ENCODE measurements at places on chromosomes 1 and 21.
A peak's percentile ranks its signal among the peaks of the same experiment; 100 is the strongest.

GRCh38 chr1:201676197-201676596 is 137.3 kb downstream of the NAV1 start:
- DNase-seq: no peak

DNA sequence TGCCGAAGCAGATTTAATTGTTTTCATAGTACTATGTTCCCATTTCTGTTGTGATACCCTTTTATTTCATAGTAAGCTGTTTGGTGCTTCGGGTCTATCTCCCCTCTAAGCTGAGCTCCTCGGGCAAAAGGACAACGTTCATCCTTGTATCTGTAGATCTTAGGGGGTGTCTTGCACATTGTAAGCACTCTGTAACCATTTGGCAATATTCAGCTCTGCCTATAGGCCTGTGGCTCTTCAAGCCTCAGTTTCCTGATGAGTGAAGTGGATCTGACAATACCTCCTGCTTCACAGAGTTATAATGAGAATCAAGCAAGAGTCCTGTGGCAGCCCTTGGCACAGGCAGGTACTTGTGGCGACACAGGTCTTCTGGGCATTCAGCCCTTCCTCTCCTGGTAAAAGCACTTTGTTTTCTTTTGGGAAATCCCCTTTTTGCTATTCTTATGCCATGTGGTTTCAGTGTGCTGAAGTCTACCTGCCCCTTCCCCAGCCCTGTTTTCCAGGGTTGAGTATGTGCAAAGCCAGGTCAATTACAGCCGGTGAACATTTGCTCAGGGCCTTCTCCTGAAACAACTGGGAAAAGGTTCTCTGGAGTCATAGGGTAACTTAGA is 8.5 kb upstream of the EXO1 start:
- DNase-seq: peak; percentile 33

- DNase-seq: no peak
Measured at GRCh38 chr1:228745497-228745896, 10.2 kb downstream of the RHOU start.

DNA sequence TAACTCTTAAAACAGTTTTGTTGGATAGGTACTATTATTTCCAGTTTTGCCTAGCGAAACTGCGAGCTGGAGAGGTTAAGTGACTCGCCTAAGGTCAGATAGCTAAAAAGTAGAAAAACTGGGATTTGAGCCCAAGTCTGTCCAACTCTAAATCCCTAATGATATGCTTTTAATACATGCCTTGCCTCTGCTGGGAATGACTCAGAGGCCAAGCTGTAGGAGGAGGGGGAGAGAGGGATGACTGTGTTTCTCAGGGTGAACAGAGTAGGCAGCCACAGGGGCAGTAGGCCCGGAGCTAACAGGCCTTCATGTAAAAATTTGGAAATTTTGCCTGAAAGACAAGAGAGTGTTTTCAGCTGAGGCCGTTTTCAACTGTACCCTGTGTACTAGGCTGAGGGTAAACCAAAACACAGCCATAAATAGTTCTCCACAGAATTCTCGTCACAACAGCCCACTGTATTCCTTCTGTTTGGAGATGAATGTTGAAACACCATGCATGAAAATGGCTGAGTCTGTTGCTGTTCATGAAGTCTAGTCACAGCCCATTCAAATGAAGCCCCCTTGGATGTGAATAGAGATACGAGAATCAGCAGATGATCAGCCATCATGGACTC is 107.5 kb upstream of the HOOK1 start:
- DNase-seq: no peak

DNA sequence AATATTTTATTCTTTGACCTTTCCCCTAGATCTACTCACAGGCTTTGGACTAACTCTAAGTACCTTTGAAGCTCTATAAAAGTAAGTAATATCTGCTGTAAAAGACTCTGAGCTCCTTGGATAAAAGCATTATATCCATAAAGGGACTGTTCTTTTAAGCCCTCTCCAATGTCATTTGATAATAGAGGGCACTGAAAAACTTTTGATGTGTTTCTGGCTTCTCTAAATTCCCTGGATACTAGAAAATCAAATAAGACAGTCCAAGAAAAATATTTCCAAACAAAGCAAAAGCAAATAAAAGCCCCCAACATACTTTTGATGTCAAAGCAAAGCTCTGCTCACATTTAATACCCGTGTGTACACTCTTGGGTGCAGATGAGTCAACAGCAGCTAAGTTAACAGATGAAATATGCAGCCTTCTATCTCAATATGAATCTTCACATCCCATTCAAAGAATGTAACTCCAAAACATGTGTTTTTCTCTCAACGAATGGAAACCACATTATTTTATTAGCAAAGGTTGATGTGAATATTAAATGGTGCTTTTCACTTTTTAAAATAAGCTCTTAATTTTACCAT is 230.3 kb downstream of the CENPF start:
- DNase-seq: no peak

DNA sequence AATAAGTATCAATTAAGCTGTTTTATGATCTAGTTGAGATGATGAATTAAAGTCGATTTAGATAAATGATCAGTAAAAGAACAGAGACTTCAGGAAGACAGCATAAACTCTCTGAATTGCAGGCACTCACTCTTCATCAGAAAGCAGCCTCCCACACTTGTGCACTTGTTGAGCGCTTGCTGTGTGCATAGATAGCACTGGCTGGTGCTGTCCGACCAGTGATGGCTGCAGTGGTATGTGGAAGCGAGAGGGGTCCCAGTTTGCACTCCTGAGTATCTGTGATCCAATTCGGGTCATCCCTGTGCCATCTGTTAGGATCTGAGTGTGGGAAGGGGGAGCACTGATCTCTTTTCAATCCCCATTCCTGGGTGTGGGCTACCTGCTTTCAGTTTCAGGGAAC is 137.8 kb downstream of the CAMTA1 start:
- no peak for DNase-seq

GRCh38 chr1:69401879-69402278 is 165.8 kb upstream of the LRRC7 start:
- no peak for DNase-seq
